NCI-H1417 treated with DMSO at 0.1 percent for 48 hours (cell line): ENCODE measurements at places on chromosomes 1 and 21.

DNA sequence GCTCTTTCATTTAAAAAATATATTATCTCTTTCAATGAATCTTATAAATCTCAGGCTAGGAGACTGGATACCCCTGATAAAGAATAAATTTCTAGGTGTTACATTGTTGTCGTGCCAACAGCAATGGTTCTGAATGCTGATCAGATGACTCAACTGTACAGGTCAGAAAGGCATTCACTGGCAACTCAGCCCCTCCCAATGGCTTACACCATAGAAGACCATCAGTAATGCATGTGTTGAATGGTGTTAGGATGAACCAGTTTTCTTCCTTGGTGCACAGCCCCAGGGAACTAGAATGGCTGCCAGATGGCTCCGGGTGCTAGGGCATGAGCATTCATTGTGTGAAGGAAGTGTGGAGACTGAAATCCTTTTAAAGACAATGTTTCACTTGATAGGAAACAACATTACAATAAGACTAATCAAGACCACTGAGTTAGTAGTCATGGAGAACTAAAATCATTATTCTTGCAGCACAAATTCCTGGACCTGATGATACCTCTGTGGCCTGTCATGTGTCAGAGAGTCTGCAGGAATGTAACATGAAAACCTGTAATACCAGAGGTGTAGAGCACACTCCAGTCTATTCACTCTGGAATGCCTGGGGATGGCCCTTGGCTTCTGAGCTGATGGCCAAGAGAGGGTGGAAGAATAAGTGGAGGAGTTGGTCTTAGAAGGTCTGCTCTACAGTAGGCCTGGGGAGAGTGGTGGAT lies 187.7 kb upstream of the LMO4 start:
- DNase-seq: no peak

DNA sequence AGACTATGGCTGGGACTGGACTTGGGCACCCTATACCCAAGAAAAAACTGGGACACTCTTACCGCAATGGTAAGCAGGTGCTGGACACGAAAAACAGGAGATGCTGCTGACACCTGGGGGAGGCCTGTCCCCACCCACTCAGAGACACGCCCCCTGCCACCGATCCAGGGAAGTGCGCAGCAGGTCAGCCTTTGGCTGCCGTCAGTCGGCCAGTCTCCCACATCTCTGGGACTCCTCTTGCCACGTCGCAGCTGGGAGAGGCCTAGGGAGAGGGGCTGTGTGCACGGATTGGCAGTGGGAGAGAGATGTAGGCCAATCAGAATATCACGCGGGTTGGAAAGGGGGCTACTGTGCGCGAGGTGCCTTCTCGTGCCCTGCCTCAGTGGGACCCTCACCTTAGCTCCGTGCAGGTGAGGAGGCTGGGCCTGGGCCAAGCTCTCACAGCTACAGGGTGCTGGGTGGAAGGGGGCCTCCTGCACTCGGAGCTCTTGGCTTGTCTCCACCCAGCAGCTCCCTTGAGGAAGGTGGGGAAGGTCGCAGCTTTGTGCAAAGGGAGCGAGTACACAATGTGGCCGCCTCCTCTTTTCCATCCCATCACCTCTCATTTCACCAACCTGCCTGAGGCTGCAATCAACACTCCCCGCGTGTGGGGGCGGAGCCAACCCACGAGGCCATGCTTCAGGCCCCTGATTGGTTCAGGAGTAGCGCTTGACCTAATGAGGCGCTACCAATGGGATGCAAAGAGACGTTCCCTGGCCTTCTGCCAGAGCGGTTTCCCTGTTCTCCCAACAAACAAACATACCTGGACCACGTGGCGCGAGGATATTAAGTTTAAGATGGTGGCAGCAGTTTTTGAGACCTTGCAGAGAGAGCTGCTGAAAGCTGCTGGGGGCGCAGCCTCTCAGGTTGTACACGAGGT lies 25.7 kb upstream of the LDLRAP1 start:
- DNase-seq: no peak

GRCh38 chr1:226355669-226356551 lies 46.9 kb upstream of the LIN9 start:
- DNase-seq: no peak

- DNase-seq: no peak
Observed at GRCh38 chr21:34707876-34708325, 39.1 kb downstream of the CLIC6 start.

GRCh38 chr1:206941766-206942418 lies 4.4 kb downstream of the PIGR start:
- no peak for DNase-seq
